ENCODE measurements at places on chromosomes 2 and 18.

DNA sequence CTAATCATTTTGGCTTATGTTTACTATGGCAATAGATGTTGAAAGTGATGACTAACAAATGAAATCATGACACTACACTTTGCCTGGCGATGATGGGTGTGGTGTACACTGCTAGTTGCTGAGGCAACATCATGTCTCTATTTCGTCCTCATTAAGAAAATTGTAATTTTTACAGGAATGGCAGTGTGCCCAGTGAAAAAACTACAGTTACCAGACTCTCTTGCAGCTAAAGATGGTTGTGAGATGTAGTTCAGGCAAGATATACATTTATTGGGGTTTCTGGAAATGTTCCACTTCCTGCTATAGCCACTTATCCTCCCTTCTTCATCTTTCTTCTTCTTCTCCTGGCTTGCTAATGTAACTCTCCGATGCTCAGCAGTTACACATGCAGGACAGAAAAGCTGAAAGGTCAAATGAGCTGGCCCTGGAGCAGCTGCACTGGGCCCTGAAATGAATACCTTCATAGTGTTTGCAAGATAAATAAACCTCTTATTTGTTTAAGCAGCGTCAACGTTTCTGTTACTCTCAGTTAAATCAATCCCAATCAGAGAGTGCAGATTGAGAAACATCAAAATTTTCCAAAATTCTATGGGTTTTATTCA, 46.0 kb downstream of the SOCS6 start:
- DNase-seq, result no peak

DNA sequence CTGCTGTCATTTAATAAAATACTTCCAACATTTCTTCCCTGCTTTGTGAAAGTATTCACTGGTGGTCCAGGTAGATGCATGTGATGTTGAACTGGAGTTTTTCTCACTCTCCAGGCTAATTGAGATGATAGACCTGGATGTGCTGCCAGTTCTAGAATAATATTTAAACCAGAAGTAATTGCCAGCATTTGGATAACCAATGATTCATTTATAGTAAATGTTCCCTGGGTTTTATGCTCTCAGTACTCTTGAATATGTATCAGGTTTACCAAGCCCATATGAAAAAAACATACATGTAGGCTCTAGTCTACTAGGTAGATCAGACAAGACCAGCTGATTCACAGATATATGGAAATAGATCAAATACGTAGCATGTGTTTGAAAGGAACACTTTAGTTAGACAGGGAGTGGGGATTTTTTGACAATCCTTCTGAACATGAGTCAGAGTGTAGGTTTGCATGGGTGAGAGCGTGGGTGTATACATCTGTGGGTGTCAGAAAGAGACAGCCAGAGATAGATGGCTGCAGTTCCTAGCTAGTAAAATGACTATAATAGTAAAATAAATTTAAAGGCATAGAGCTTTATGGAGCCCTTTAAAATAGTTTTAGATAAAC, 115.1 kb downstream of the NAB1 start:
- no peak for DNase-seq

- DNase-seq, result no peak
Measured at GRCh38 chr2:140567734-140568133, 1563.1 kb downstream of the LRP1B start.

DNA sequence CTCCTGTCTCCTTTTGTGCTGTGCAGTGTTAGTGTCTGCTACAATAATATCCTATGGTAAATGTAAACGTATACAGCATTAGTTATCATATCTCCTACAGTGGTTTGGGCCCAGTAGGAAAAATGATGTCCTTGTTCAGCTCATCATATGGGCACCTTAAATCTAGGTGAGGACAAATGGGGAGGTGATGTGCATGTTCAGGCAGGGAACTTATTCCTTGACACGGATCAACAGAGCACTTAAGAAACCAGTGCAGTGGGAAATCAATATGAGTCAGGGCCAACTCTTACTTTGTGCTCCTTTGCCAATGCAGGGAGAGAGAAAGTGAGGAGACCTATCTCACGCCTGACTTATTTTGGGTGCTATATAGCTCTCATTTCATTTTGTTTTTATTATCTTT, 76.4 kb downstream of the KLHL14 start:
- no peak for DNase-seq

- no peak for DNase-seq
Measured at GRCh38 chr2:42653039-42653438, 84.6 kb downstream of the MTA3 start.

GRCh38 chr2:176934869-176935415, 277.7 kb upstream of the HNRNPA3 start:
- no peak for DNase-seq

DNA sequence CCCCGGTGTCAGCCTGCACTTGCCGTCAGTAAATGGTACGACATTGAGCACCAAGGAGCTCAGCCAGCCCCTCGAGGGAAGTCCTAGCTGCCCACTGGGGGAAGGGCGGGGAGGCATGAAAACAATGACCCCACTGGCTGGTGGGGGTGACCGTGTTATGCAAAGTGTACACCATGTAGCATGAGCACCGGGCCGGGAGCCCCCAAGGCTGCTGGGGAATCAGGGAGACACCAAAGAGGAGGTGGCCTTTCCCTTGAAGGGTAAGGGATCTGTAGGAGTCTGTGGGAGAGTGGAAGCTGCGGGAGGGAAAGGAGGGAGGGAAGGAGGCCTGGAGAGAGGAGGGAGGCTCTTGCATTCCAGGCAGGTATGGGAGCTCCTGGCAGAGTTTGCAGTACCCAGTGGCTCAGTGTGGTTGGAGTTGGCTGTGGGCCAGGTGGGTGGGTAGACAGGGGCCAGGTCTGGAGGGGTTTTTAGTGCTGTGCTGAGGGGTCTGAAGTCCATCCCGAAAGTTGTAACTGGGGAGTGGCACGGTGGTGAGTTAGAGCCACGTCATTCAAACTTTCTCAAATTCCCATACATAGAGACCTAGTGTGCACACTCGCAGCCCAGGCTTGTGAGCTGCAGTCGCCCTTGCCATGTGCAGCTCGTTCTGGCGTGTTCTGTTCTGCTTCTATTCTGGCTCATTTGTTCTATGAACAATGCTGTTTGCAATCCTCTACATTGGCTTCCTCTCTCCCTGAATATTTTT, 22.4 kb downstream of the RRM2 start:
- no peak for DNase-seq

GRCh38 chr2:105919826-105920225, 175.1 kb downstream of the NCK2 start:
- DNase-seq, result peak; percentile 58

- no peak for DNase-seq
Measured at GRCh38 chr2:69755862-69756467, 14.0 kb downstream of the ANXA4 start.
